Astrocyte of the cerebellum (primary cell): ENCODE measurements at places on chromosomes 6 and 20.

- no peak for DNase-seq
Observed at GRCh38 chr20:43899274-43900120, 15.2 kb upstream of the TOX2 start.

DNA sequence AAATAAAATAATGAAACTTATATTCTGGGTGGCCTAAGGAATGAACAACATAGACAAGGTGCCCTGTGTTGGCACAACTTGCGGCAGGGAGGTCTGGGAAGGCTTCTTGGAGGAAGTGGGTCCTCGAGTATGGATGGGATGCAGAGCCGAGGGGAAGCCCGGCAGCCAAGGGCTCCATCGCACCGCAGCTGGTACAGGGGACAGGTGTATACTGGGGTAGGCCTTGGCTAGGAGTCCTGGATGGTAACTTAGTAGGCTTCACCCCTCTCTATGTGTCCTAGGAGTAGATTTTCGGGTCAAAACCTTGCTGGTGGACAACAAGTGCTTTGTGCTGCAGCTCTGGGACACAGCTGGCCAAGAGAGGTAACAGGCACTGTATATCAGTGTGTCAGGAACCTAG is 28.0 kb downstream of the RAB44 start:
- DNase-seq: no peak

DNA sequence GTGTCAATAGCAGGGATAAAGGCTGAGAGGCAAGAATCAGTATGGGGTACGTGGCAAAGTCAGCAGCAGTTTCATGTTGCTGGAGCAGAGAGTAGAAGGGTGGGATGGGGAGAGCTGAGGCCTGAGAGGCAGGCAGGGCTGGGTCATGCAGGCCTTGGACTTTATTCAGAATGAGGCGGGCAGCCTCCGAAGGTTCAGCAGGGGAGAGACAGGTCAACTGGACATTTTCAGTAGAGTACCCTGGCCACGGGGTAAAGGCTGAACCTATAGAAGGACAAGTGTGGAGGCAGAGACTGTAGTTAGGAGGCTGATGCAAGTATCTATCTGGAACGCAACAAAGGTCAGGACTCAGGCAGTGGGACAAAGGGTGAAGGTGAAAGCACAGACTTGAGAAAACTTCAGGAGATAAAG is 13.7 kb downstream of the NOTCH4 start:
- DNase-seq: no peak

DNA sequence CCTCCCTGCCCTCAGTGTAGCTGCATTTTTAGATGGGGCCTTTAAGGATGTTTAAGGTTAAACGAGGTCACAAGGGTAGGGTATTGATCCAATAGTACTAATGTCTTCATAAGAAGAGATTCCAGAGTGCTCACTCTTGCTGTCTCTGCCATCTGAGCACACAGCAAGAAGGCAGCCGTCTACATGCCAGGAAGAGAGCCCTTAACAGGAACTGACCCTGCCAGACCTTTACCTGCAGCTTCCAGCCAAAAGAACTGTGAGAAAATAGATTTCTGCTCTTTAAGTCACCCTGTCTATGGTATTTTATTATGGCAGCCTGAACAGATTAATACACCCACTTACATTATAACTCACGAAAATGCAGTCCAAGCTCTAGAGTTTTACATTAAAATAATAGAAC is 685.3 kb upstream of the MARCKS start:
- DNase-seq: no peak

GRCh38 chr6:27863962-27864905 is 48.0 kb downstream of the OR2B2 start:
- DNase-seq: no peak
